ENCODE measurements at places on chromosomes 3 and 15. TPM values are rescaled to one million over a fixed set of nuclear protein-coding genes. Genes with fewer than 3 reads are reported as not detected.

SLC9C1 gene
- polyA plus RNA-seq = not detected

KLF15 gene
- polyA plus RNA-seq = 0.46 TPM

CCR8 gene
- not detected for polyA plus RNA-seq

SAMMSON gene
- polyA plus RNA-seq = not detected

ATP13A3 gene
- 60.1 TPM for polyA plus RNA-seq

DNAH1 gene
- polyA plus RNA-seq = 6.0 TPM

A4GNT gene
- not detected for polyA plus RNA-seq

MYO1E gene
- polyA plus RNA-seq = 0.38 TPM

GHSR gene
- not detected for polyA plus RNA-seq

TEX9 gene
- polyA plus RNA-seq = 20.7 TPM

SPESP1 gene
- polyA plus RNA-seq = not detected

DLEC1 gene
- polyA plus RNA-seq = 0.25 TPM

MYH15 gene
- polyA plus RNA-seq = 0.71 TPM

CPEB1 gene
- polyA plus RNA-seq = 1.3 TPM

IQCB1 gene
- polyA plus RNA-seq = 51.8 TPM

CLSTN2 gene
- 12.3 TPM for polyA plus RNA-seq

ADAMTS9 gene
- polyA plus RNA-seq = 1.2 TPM

EPHA3 gene
- polyA plus RNA-seq = 33.0 TPM

AADACL2 gene
- not detected for polyA plus RNA-seq

ACKR2 gene
- polyA plus RNA-seq = not detected

TUSC7 gene
- polyA plus RNA-seq = not detected

LMAN1L gene
- polyA plus RNA-seq = not detected

GSK3B gene
- polyA plus RNA-seq = 52.9 TPM
